ENCODE measurements at places on chromosomes 3 and 15.

- no peak for DNase-seq
These were observed 506.8 kb upstream of the PPP2R3A start for GRCh38 chr3:135458541-135459322.

- no peak for DNase-seq
These were observed 397.2 kb downstream of the OCA2 start for GRCh38 chr15:27701956-27702355.

- DNase-seq = no peak
These were observed 8.0 kb downstream of the IDH3A start for GRCh38 chr15:78157203-78157602.

GRCh38 chr3:82001276-82001923 lies 240.0 kb upstream of the GBE1 start:
- DNase-seq = no peak

- DNase-seq = no peak
These were observed 618.6 kb downstream of the NAALADL2 start for GRCh38 chr3:175477651-175478224.

DNA sequence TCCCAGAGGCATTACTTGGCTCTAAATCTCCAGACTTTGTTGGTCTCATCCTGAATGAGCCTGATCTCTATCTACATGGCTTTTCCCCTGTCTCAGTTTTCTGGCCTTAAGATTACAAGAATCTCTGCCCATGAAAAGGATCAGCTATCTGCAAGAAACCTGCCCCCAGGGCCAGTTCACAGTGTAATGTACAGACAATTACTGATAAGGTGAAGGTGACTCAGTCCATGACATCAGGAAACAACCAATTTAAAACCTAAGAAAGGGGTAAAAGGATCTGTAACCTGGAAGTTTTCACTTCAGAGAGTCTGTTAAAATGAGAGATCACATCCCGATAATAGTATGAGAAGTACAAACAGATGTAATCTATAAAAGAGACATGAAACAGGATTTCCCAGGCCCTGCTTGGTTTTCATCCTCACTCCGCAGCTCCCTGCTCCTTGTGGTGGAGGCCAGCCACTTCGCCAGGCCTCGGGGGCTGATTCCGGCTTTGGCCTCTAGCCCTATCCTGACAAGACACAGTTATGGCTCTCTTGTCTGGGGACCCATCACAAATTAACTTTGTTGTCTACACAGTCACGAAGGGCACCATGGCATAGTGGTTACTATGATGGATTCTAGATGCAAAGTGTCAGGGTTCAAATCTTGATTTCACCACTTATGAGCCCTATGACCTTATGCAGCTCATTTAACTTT lies 136.9 kb downstream of the THSD4 start:
- DNase-seq = peak; percentile 97

DNA sequence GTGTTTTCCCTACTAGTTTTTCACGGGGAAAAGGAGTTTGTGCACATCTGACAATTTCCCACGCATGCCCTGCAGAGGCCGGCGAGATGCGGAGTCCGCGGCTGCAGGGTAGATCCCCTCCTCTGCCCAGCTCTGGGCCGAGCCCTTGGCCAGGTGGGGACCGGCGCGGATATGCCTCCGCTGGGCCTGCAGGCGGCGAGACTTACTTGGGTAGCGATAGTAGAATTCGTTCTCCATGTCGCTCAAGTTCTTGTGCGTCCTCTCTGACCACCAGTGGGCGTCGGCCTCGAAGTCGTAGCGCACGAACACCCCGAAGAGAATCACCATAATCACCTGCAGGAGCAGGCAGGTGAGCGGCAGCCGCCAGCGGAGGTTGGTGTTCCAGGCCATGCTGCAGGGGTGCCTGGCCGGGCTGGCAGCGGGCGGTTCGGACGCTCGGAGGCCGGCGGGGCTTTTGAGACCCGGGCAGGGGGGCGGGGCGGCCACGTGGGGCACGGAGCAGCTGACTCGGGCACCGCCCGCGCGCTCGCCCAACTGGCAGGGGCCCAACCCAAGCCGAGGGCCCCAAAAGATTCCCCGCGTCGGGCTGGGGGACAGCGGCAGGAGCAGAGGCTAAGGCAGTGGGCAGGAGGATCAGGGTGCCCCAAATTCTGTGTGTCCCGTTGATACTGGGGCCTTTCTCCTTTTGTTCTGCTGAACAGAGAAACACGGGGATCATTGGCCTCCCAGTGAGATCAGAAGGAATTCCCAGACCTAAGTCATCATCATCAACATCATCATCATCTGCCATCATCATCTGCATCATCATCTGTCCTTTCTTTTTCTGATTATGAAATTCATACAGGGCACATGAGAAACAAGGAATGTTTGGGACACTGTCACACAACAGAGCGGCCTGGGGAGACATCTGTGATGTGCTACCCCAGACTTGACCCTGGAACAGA lies at the start of gene RHCG:
TSS of gene RHCG (minus strand) at position 429 of the 944 bp plus-strand sequence. CDS start at position 390, 39 bp downstream.
- DNase-seq = peak; percentile 10

- no peak for DNase-seq
These were observed 38.0 kb downstream of the SEC22A start for GRCh38 chr3:123239756-123240155.

- DNase-seq = no peak
These were observed 78.6 kb downstream of the MLH1 start for GRCh38 chr3:37071921-37072320.

DNA sequence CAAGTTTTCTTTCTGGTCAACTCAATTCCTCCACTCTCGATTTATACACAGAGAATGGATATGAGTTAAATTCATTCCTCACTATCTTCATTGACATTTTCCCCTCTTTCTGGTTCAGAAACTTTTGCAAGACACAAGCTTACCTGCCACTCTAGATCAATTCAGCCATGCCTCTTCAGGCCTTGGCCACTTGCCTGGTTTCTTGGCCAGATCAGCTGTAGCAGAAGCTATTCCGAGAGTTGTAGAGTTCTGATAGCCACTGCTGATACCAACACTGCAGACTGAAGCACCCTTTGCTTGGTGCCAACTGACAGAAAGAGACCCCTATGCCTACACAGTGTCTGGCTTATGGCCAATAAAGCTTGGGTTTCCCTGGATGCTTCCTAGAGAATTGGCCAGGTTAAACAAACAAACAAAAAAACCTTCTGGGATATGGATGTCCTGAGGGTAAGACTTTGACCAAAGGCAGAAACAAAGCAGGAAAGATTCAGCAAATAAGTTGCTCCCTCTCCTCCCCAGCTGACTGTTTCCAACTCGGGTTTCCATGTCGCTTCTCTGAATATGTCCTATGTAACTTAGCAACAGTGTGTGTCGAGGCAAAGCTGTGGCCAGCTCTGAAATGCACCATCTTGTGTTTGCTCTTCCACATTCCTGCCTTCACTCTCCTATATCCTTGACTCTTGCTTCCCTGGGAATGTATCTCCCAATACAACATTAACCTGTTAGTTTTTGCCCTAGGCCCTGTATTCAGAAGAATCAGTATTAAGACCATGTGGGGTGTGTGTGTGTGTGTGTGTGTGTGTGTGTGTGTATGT lies 521.6 kb downstream of the EPHA3 start:
- no peak for DNase-seq

DNA sequence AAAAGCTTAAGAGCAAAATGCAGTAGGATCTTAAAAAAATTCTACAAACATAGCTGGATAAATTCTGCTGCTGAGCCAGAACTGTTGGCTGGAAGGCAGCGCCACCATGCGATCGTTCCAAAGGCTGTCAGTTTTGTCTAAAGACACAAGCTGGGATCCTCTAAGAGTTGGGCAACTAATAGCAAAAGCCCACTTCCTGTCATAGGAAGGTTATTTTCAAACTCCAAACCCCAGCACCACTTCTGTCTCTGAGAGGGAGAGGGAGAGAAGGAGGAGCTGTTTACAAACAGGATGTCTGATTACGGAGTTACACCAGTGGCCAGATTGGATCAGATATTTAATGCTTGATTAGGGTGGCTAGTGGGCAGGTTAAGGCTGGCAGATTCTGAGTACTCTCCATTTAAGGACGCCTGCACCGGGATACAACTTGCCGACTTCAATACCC lies 44.0 kb downstream of the EIF4E3 start:
- DNase-seq = peak; percentile 74

GRCh38 chr15:90456236-90456635 lies 68.2 kb downstream of the IQGAP1 start:
- no peak for DNase-seq

- DNase-seq = peak; percentile 87
These were observed 14.5 kb downstream of the TMEM158 start for GRCh38 chr3:45211466-45212094.

GRCh38 chr3:105140899-105141367 lies 225.8 kb upstream of the ALCAM start:
- no peak for DNase-seq

- no peak for DNase-seq
These were observed 42.8 kb upstream of the ROBO1 start for GRCh38 chr3:79810581-79810980.

DNA sequence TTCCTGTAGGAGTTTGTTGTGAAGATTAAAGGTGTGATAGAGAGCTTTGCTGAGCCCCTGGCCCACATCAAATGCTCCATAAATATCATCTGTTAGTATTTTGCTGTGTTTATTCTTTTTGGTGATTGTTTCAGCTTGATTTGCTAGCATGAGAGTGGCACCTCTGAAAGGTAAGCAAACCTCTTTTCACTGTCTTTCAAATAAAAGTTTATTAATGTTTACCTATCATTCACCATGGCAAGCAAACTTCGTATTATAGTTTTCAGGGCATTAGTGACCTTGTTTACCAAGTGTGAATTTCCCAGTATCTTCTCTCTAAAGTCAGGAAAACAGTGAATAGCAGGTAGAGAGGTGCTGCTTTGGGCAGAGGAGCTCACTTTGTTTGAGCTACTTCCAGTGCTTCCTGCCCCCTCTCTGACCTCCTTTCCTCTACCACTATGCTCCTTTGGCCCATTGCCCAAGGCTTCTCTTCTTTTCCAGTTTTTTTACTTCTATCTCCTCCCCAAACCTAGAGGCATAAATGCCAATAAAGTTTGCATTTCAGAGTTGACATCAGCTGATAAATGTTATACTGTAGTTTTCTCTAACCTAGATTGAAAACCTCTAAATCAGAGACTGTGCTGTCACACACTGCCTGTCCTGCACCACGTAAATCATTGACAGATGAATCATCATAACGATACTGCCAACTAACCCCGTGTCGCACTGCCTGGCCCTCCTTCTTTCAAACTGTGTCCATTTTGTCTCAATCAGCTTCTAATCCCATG lies 569.0 kb downstream of the TUSC7 start:
- peak; percentile 39 for DNase-seq

GRCh38 chr3:31219131-31219843 lies 313.4 kb upstream of the STT3B start:
- peak; percentile 65 for DNase-seq

DNA sequence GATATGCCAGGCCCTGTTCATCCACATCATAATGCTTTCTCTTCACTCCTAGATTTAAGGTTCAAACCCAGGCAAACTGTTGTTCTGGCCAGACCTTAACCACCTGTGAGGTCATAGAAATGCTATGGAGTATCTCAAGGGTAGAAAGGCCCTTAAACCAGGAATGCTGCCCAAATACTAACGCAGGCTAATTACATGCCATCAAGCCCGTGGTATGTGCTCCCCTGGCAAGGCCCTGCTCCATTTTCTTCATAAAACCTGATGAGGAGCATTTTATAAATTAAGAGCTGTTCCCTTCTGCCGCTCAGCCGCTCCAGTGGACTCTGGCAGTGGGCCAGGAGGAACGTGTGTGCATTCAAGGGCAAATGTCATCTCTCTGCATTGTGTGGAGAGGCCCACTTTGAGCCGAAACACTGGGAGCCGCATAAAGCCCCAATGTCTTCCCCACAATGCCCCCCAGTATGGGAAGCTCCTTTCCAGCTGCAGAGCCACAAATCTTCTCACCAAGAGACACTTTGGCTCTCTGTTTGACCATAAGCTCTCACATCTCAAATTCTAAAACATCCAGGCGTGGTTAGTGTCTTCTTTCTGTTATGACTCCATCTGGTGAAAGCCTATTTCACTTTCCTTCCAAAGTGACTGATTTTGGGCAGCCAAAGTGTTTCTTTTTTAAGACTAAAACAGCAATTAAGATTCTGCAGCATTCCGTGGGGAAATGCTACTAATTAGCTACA lies 210.8 kb upstream of the NR2E3 start:
- peak; percentile 19 for DNase-seq

- DNase-seq = no peak
These were observed 49.9 kb upstream of the FURIN start for GRCh38 chr15:90818251-90819210.

DNA sequence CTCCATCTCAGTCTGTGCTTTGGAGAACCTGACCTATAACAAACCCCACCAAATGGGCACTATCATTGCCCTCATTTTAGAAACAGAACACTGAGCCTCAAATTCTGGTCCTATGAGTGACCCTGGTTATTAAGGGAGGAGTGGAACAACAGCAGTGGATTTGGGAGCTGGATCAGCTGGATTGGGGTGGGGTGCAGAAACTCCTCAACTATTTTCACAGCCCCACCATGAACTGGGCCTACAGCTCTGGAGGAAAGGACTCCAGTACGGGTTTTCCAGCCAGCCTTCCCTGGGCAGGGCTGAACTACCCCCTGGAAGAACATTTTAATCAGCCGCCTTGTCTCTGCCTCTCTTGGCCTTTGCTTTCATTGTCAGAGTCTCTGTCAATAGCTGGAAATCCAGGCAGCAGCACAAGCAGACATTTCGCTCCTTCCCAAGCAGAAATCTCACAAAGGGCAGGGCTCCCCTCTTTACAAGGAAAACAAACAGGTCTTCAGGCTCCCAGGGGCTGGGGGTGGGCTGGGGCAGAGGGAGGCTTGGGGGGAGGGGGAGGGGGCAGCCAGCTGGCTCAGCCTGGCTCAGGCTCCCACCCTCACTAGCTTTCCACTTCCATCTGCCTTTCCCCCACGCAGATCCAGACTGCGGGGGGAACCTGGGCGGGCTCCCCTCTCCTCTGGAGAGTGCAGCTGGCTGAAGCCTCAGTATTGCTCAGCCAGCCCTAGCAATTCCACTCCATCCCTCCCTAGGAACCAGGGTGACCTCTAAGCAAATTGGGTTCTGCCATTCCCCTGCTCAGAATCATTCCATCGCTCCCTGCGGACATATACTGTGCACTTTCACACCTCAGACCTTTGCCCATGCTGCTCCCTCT lies 13.7 kb upstream of the TLE3 start:
- peak; percentile 96 for DNase-seq

GRCh38 chr3:127541320-127541719 lies 49.2 kb downstream of the TPRA1 start:
- no peak for DNase-seq

DNA sequence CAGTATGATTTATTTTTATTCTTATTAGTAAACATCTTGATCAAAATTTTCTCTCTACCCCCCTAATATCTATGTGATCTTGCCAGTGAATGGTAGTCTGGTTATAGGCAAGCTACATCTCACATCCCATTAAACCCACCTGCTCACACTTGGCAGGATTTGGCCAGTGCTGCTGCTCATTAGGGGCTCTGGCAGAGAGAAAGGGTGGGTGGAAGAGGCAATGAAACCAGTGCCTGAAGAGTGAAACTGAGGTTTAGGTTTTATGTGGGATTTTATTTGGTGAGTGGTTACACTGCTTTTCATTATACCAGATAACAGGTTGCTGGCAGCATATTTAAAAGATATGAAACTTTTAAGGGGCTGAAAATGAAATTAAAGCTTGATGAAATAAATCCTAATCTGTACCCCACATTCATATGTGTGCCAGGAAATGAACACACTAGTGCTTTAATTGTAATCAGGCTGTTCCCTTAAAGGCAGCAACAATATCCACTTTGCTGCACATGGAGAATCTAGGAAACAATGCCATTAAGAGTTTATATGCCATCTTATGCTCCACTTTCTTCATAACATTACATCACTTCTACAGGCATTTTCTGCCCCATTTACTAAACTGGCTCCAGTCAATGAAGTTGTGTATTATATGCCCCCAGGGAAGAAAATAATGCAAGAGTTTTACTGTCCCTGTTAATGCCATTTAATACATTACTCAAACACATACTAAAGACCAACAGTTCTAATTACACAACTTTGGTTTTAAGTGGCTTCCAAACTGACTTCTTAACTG lies 688.7 kb downstream of the MECOM start:
- DNase-seq = no peak

GRCh38 chr3:184523825-184524615 lies 37.6 kb upstream of the EPHB3 start:
- DNase-seq = peak; percentile 55
